Neuronal stem cell (in vitro differentiated cells): ENCODE measurements at places on chromosomes 1 and 21.

GRCh38 chr1:206892351-206892984 is 4.8 kb upstream of the IL24 start:
- no peak for DNase-seq

DNA sequence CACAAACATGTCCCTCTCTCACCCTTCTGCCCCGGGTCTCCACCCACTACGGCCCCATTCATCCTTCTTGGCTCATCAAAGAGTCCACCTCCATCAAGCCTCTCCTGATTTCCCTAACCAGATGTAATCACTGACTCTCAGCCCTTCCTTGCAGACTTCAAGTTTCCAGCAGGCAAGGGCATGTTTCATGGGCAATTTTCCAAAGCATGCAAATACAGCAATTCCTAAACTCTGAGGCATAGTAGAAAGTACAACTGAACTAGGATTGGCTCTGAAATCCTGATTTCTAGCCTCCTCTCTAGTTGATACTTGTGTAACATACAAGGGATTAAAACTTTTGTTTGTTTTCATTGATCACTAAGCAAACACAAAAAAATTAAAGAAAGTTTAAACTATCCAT is 109.1 kb upstream of the GADD45A start:
- DNase-seq = no peak

DNA sequence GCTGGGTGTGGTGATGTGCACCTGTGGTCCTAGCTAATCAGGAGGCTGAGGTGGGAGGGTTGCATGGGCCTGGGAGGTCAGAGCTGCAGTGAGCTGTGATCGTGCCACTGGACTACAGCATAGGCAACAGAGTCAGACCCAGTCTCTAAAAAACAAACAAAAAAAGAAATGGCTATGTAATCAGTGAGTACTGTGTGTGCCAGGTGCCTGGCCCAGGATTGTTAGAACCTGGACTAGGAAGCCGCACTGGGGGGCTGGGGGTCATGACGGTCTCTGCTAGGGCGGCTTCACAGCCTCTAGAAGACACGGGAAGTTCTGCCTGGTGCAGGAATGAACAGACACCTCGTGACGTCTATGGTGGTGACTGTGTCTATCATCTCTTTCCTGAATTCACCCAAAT is 8.5 kb downstream of the TMEM9 start:
- no peak for DNase-seq

- DNase-seq = no peak
These were observed 87.2 kb upstream of the POU3F1 start for GRCh38 chr1:38133756-38134155.

DNA sequence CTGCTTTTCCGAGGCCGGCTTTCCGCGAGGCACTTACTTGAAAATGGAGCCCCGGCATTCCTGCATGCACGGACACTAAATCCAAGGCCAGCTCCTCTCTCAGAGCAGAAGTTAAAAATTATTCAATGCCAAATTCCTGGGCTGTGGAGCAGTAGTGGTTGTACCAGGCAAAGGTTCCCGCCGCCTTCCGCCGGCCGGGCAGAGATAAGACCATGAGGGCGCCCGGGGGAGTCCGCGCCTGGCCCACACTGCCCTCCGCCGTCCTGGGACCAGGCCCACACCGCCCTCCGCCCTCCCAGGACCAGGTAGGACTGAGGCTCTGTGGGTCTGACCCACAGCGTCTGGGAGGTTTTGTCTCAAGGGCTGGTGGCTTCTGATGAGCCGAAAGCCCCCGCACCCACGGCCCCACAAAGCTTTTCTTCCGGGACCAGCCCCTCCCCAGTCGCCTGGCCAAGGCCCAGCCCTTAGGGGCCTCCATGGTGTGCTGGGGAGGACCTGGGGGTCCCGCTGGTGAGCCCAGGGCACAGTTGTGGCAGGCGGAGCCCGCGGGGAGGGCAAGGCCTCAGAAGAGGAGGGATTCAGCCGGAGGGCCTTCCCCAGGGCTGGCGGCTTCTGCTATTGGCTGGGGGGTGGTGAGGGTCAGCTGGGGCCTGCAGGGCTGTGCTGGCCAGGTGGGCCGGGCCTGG is 12.7 kb upstream of the C1orf159 start:
- DNase-seq = no peak

GRCh38 chr21:33286600-33287456 is 20.7 kb downstream of the IL10RB start:
- DNase-seq = no peak

DNA sequence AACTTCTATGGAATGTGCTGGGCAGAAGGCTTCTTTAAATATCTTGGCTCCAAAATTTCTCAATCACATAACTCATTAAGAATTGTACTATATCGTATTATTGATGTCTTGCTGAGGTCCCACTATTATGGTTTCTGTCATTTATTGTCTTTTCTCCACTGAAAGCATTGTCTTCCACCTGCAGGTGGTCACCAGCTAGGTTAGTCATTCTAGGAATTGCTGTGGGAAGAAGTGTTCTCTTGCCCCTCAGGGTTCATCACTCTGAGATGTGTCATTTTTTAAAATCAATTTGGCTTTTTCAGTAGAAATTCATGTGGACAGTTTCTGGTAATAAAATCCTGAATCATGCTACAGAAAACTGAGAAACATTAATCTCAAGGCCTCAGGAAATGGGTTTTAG is 66.1 kb downstream of the NCAM2 start:
- DNase-seq = no peak

DNA sequence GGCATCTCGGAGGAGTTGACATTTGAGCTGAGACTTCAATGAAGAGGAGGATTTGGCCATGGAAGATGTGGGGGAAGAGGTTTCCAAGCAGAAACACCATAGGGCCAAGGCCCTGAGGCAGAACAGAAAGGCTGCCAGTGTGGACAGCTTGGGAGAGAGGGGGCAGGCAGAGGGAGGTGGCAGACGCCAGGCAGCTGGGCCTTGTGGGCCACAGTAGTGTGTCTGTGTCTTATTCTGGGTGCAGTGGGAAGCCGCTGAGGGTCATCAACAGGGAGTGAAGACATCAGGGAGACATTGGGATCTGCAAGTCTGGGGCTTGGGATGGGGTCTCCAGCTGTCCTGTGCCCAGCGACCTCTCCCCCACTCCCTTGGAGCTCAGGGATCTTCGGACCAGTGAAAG is 96.8 kb downstream of the LACTBL1 start:
- DNase-seq = no peak

DNA sequence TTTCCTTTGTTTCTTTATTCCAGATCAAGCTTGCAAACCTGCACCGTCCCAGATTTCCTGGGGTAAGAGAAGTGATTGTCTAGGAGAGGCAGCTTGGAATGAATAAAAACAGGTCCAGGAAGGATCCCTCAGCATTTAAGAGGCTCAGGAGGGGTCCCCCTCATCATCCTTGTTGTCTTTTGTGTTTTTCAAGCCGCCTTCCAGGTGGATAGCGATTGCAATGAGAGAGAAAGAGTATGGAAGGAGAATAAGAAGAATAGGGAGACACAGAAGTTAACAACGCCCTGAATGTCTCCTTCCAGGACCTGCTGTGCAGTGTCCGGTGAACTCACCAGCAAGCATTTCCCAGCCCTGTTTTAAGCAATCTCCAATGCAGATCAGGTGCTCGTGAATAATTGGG is 8.5 kb downstream of the ERG start:
- DNase-seq = no peak

- no peak for DNase-seq
These were observed 116.5 kb downstream of the SMYD2 start for GRCh38 chr1:214397497-214397896.

- no peak for DNase-seq
These were observed 40.5 kb upstream of the PROX1 start for GRCh38 chr1:213947200-213947801.

GRCh38 chr1:75265792-75266191 is 131.6 kb downstream of the LHX8 start:
- DNase-seq = peak; percentile 46

DNA sequence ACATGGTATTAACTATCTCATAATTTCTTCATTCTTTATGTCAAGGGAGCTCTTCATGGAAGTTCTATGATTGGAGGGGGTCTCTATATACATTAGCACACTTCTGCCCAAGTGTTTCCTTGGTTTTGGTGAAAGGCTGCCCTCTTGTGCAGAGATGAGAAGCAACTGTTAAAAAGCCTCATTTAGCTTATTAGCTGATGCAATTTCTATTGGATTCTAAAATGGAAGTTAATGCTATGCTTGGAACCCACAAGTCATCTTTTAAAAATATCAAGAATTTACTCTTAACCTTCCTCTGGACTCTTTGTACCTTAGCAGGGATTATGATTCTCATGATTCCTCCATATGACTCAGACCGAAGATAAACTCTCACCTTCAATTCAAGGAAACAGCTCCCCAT is 328.9 kb downstream of the PTBP2 start:
- DNase-seq = no peak
